PC-9 (cell line): ENCODE measurements at places on chromosomes 1 and 21.

DNA sequence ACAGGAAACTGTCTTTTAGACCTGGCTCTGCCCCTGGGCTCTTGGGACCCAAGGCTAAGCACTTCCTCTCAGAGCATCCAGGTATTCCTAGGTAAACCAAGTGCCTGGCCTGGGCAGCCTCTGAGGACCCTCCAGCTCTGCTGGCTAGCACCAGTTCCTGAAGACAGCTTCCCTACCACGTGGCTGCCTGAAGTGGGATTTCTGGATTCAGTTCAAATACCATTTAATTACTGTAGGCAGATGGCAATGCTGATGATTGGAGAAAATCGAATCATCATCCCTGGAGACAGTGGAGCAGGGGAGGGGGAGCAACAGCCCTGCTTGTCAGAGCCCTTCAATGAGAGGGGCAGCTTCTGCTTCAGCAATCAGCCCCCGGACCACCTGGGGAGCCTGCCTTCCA, 11.9 kb downstream of the KIF21B start:
- DNase-seq: no peak
- no peak overlapping the region for H3K27ac ChIP-seq
- H3K36me3 ChIP-seq: no peaks in the 10 kb centered on the region
- peaks cover 5% of the 10 kb centered on the region for H3K4me1 ChIP-seq
- H3K4me3 ChIP-seq: no peak overlapping the region

DNA sequence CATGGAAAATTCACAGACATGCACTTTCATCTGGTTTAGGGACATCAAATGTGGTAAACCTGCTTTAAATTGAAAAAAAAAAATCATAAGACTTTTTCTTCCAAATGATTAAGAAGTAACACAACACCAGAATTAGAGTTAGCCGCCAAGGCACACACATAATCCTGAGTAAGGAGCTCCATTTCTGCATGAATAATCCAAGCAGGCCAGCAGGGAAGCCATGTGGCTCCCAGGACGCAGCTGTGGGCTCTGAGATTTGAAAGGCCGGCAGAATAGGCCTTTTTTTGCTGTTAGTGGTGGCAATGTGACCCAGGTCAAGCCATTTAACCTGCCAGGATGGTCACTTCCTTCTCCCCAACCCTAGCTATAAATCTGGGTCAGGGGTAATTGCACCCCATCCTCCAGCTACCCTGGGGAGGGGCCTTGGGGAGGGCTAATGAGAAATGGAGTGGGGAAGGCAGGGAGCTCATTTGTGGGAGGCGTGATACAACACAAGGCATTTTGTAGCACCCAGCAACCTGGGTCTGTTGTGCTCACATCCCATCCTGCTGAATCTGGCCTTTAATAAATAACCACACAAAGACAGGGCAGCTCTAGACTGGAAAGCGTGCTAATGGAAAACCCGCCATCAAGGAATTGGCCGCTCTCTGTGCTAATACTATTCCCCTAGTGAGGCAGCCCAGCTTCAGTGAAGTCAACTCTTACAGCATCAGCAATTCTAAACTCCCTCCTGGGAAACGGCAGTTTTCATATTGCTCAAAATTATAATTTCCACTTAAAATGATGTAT, 178.5 kb downstream of the RHOU start:
- no peaks in the 10 kb centered on the region for H3K36me3 ChIP-seq
- peaks cover 41% of the 10 kb centered on the region for H3K27me3 ChIP-seq
- no peak overlapping the region for H3K4me3 ChIP-seq
- DNase-seq: no peak

GRCh38 chr1:18732686-18733085, 102.0 kb downstream of the PAX7 start:
- no peaks in the 10 kb centered on the region for H3K36me3 ChIP-seq
- H3K27me3 ChIP-seq: peaks cover 28% of the 10 kb centered on the region
- no peak overlapping the region for H3K27ac ChIP-seq
- DNase-seq: no peak

DNA sequence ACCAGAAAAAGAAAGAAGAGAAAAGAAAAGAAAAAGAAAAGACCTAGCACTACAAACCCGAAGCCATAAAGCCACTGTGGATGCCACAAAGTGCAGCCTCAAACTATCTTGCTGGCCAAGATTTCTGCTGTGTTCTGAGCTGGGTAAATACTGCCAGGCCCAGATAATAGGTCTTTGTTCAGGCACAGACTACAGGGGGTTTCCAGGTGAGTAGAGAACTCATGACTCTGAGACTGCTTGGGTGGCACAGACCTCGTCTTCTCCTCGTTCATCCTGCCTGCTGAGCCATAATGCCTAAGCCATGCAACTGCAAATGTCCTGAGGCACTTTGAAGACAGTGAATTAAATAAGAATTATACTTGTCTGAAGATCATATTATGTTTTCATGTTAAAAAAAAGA, 651.8 kb downstream of the LMO4 start:
- no peaks in the 10 kb centered on the region for H3K4me1 ChIP-seq
- DNase-seq: no peak
- no peak overlapping the region for H3K4me3 ChIP-seq

GRCh38 chr1:32208891-32209328, at the start of gene DCDC2B:
Gene DCDC2B, plus strand, starts transcription at chr1:32209089. Its CDS starts 5 bp downstream, at chr1:32209094.
- DNase-seq: peak; percentile 93
- no peaks in the 10 kb centered on the region for H3K27me3 ChIP-seq
- no peak within 1 kb of the TSS for H3K27ac ChIP-seq
- no peak within 1 kb of the TSS for H3K4me3 ChIP-seq

- no peak overlapping the region for H3K27ac ChIP-seq
- peaks cover 10% of the 10 kb centered on the region for H3K4me1 ChIP-seq
- H3K4me3 ChIP-seq: no peak overlapping the region
- no peaks in the 10 kb centered on the region for H3K27me3 ChIP-seq
- H3K36me3 ChIP-seq: no peaks in the 10 kb centered on the region
These were observed 112.7 kb upstream of the COA6 start for GRCh38 chr1:234260578-234260977.

- peak overlapping the region; percentile 30 for H3K27ac ChIP-seq
- H3K27me3 ChIP-seq: no peaks in the 10 kb centered on the region
- DNase-seq: peak; percentile 48
These were observed 2.7 kb downstream of the MLLT11 start for GRCh38 chr1:151062741-151063371.

GRCh38 chr1:83064589-83065242, 934.2 kb downstream of the TTLL7 start:
- no peak overlapping the region for H3K27ac ChIP-seq
- peaks cover 10% of the 10 kb centered on the region; the same call in 1 of the 2 replicates for H3K4me1 ChIP-seq
- peak overlapping the region; percentile 12; the same call in 1 of the 2 replicates for H3K4me3 ChIP-seq
- DNase-seq: no peak
- no peaks in the 10 kb centered on the region for H3K36me3 ChIP-seq

DNA sequence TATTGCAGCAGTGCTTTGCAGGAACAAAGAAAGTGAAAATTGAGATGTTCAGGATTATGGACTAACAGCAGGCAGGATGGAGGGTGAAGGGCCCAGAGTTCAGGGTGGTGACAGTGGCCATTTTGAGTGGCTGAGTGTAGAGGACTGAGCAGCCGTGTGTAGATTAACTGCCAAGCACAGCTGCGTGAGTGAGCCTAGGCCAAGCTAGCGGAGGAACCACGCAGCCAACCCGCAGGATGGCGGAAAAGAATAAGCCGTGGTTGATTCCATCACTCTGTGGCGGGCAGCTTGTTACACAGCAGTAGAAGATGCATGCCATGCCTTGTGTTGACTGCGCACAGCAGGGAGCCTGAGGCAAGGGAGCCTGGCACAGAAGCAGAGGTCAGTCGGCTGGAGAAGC, 102.5 kb upstream of the KIF26B start:
- DNase-seq: no peak
- H3K4me1 ChIP-seq: no peaks in the 10 kb centered on the region
- H3K36me3 ChIP-seq: no peaks in the 10 kb centered on the region
- H3K27ac ChIP-seq: no peak overlapping the region
- peaks cover 57% of the 10 kb centered on the region for H3K27me3 ChIP-seq

- no peak overlapping the region for H3K27ac ChIP-seq
- no peak overlapping the region for H3K4me3 ChIP-seq
- no peak for DNase-seq
- H3K36me3 ChIP-seq: no peaks in the 10 kb centered on the region
These were observed 345.5 kb upstream of the DUSP10 start for GRCh38 chr1:222087221-222087920.

DNA sequence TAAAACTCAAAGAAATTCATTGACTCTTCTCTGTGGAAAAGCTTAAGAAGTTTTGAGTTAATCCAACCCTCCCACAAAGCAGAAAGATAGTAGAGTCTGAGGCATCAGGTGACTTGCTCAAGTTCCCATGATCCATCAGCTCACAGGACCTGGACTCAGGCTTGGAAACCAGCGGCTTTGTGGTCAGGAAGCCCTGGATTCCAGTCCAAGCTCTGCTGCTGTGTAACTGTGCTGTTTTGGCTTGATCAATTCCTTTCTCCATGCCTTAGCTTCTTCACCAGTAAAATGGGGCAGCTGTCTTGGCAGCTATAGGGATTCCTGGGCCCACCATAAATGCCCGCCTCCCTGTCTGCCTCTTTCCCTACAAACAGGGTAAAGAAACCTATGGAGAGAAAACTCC, 180.2 kb downstream of the HIVEP3 start:
- H3K27me3 ChIP-seq: no peaks in the 10 kb centered on the region
- DNase-seq: no peak
- H3K36me3 ChIP-seq: no peaks in the 10 kb centered on the region
- H3K4me3 ChIP-seq: no peak overlapping the region

DNA sequence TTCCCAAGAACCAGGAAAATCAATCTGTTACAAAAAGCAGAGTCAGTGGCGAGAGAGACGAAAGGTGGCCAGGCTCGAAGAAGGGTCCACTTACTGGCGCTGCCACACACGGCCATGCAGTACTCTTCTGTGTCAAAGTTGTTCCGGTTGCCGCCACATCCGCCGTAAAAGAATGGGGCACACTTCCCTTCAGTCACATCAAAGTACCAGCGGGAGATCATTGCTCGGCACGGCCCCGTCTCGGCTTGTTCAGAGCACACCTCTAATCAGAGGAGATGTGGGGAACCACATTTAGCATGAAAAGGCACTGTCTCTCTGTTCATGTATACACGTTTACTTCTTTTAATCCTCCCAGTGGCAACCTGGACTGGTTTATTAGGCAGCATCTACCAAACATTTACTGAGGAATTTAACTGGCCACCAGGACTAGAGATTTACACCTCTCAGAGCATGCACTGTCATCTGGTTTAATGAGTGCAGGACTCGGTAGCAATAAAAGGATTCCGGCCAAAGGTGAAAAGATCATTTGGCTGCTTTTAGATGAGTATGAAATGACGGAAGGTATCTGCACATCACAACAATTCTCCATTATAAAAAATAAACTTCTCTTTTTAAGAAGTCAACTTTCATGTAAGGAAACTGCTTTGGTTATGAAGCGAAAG, 170.5 kb downstream of the APP start:
- H3K27me3 ChIP-seq: no peaks in the 10 kb centered on the region
- H3K27ac ChIP-seq: no peak overlapping the region
- H3K36me3 ChIP-seq: no peaks in the 10 kb centered on the region
- no peak for DNase-seq
- no peaks in the 10 kb centered on the region for H3K4me1 ChIP-seq

DNA sequence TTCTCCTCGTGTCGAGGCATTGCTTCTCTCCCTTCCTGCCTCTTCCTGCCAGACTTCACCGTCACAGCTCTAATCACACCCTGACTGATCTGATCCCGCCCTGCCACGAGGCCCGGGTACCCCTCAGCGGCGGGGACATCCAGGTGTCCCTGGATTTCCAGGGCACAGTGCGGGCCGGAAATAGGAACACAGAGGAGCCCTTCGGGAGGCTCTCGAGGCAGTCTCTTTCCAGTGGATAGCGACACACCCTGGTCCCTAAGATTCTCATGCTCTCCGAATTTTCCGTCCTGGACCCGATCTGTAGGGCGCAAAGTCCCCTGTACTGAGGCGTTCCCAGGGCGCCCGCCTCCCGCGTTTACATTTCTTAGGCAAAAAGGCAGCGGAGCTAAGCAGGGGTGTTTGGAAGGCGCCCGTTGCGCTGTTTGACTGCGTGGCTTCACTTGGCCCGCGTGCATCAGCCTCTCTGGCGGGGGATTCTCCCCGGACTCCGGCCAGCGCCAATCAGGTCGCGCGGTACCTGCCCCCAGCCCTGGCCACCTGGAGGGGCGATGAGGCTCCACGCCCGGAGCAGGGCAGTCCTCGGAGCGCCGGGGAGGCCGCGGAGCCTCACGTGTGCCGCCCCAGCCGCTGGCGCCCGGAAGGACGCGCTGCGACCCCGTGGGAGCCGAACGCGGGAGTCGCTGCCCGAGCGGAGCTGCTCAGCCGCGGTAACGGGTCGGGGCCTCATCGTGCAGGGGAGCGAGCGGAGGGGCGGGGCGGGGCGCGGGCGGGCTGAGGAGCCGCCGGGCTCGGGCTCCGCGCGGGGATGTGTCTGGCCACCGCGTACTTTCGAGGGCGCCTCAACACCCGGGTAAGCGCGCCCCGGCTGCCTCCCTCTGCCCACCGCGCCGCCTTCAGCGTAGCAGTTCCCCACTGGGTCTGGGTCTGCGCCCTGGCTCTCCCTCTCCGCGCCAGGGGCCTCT, at the start of gene FAM163A:
Gene FAM163A (plus strand): TSS at position 575 of the 962 bp plus-strand sequence. CDS start 69,807 bp downstream, outside the sequence.
- no peak within 1 kb of the TSS for H3K4me3 ChIP-seq
- no peak for DNase-seq
- H3K36me3 ChIP-seq: no peaks in the 10 kb centered on the region
- H3K27ac ChIP-seq: no peak within 1 kb of the TSS

GRCh38 chr1:15168479-15168878, 14.9 kb downstream of the TMEM51 start:
- H3K4me3 ChIP-seq: no peak overlapping the region
- no peaks in the 10 kb centered on the region for H3K4me1 ChIP-seq
- H3K36me3 ChIP-seq: no peaks in the 10 kb centered on the region
- DNase-seq: no peak
- no peaks in the 10 kb centered on the region for H3K27me3 ChIP-seq
- H3K27ac ChIP-seq: no peak overlapping the region
